AG09319 (cell line): ENCODE measurements at places on chromosomes 2 and 18.

- no peak for DNase-seq
Measured at GRCh38 chr2:218224186-218224585, 7.2 kb downstream of the ARPC2 start.

DNA sequence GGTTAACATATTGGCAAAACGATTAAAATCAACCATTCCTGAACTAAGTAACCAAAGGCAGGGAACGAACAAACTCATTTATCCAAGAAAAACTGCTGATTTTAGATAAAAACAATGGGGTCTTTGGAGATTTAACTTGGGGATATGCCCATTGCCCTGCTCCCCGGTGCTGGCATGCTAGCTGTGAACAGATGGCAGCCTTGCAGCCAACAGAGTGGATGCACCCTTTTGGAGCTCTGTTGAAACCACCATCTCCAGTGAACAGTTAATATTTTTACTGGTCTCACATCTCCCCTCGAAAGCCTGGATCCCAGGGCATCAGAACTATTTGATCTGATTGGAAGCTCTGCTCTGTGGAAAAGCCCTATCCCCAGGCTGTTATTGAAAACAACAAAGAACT, 303.1 kb downstream of the TGIF1 start:
- no peak for DNase-seq

GRCh38 chr2:61549546-61549945, 11.4 kb upstream of the XPO1 start:
- DNase-seq, result no peak

- no peak for DNase-seq
Measured at GRCh38 chr18:37654034-37654433, 88.4 kb upstream of the CELF4 start.

- no peak for DNase-seq
Measured at GRCh38 chr2:86631846-86632485, 8.3 kb upstream of the RNF103 start.

DNA sequence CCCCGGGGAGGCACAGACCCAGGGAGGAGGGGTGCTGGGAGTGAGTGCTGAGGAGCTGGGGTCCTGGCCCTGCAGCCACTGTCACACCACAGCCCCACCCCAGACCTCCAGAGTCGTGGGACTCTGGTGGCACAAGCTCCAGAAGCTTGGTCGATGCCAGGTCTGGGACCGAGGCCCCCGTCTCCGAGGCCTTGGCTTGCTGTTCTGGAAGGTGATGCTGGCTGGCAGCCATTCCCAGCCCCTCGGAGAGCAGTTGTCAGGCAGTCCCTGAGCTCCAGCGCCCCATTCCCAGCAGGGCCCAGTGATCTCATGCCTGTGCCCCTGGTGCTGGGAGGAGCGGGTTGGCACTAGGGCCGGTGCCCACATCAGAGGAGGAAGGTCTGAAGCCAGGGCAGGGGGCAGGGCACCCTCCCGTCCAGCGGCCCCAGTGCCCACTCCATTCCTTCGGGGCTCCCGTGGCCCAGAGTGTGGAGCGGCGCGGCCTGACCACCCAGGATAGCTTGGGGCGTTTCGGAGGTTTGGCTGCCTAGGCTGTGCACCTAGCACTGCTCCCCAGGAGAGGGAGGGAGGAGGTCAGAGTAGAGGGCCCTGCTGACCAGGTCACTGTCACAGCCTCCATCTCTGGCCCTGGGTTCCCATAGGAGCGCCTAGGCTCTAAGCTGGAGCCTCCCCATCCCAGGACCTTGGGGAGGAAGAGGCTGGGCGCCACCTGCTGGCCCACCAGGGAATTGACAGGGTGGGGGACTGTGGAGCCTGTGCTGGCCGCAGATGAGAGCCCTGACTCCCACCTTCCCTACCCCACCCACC, 16.8 kb upstream of the ALPI start:
- DNase-seq, result no peak

DNA sequence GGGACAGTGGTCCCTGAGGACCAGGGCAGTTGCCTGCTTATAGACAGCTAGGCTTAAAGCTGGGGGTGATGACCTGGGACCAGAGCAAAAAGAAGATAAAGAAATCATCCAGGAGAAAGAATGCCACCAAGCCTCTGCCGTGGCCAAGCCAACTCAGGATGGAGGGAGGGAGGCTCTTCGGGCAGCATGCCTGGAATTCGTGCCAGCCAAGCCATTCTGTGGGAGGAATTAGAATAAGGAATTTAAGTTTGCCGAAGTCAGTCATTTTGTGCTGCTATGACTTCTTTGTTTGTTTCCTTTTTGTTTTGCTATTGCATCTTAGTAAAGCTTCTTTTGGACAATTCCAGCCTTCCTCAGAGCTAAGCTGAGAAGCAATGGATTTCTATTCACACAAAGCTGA, 124.1 kb downstream of the EN1 start:
- peak; percentile 22 for DNase-seq

DNA sequence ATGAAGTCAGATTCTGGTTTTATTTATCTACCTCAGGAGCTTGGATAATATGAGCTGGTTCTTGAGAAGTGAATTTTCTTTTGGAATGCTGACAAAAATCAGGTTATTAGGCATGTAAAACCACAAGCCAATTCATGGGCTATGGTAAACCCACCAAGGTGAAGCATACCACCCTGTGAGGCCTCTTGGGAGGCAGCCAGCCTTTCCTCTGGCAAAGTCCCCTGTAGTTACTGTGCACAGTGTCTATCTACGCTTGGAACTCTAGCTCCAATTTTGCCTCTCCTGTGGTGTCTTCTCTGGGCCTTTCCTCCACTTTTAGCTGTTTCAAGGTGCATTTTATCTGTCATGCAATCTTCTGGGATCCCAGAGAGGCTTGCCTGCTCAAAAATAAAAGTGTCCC, 242.7 kb upstream of the ZSWIM2 start:
- no peak for DNase-seq

- DNase-seq, result no peak
Measured at GRCh38 chr2:100754951-100755350, 65.0 kb upstream of the NPAS2 start.

GRCh38 chr2:37321029-37321682, 3.5 kb downstream of the PRKD3 start:
- DNase-seq, result no peak

- no peak for DNase-seq
Measured at GRCh38 chr2:197378494-197379307, 56.1 kb downstream of the SF3B1 start.

- no peak for DNase-seq
Measured at GRCh38 chr2:230589497-230590015, 123.1 kb upstream of the CAB39 start.

DNA sequence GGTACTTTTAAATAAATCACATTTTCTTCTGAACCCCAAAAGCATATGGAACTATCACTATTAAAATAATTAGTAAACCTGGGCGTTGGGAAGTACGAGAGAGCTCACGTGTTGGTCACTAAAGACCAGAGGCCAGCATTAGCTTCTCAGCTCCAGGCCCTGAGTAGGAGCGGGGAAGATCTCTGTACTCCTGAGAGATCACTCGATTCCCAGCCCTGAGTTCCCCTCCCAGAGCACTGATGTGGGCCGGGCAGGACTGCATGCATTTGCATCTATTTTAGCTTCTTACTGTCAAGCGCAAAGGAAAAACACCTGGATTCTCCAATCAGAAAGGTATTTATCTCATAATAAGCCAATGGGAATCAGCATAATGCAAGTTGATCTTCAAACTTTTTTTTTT, 6.2 kb downstream of the PXDN start:
- DNase-seq, result no peak

DNA sequence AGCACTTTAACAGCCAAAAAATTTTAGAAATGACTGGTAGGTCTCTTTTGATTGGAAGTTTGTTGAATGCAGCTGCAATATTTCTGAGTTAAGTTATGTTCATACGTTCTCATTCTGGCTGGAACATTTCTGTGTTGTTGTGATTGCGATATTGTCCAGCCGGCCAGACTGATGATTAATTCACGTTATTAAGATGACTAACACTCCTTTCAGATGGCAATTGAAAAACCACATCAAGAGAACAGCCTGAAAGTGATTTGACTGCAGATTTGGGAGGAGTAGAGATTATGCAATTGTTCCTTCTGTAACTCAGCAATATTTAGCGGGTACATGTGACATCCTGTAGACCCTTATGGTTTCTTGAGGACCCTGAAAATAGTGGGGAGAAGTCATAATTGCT, 133.7 kb downstream of the FBXO15 start:
- DNase-seq, result peak; percentile 56

GRCh38 chr2:127961729-127962128, 66.1 kb downstream of the SAP130 start:
- DNase-seq, result no peak

GRCh38 chr2:177908182-177908581, 164.4 kb downstream of the PDE11A start:
- no peak for DNase-seq

GRCh38 chr2:85326406-85327159, 1.2 kb downstream of the TGOLN2 start:
- DNase-seq, result no peak

DNA sequence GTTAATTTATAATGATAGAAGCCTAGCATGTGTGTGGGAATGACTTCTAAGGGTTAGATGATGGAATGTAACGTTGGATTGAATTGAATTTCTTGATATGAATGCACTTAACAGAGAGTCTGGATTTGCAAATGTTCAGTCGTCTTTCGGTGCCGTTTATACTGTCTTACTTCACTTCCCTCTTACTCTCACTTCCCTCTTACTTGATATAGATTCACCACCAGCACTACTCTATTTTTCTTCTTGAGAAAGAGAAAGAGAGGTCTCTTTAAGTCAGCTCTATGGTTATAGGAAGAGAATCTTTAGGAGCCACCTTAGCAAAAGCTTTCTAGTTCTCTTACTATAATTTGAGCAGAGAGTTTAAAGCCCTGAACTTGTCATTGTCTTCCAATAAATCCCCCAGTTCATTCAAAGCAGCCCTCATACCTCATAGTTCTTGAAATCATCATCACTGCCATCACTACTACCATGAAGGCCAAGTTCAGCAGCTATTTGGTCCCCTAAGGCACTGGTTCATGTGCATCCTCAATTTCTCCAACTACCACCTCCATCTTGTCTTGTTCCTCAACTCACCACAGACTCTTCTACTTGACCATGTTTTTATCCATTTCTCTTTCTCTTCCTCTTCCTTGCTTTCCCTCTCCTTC, 501.7 kb upstream of the TCF4 start:
- DNase-seq, result no peak

DNA sequence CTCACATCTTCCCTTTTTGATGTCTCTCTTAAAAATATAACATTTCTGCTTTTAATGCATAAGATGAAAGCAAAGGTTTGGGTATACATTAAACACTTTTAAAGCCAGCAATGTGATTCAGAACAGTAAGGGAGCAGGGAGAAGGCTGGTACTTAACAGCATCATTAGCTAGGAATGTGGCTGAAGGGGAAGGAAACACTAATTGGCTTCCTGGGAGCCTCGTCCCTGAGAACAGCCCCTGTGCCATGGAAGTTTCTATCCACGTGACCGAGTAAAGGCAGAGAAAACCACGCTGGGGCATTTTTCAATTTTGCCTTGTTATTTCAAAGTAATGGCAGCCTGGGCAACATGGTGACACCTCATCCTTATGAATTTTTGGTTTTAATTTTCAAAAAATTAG, 109.2 kb upstream of the GPC1 start:
- no peak for DNase-seq

DNA sequence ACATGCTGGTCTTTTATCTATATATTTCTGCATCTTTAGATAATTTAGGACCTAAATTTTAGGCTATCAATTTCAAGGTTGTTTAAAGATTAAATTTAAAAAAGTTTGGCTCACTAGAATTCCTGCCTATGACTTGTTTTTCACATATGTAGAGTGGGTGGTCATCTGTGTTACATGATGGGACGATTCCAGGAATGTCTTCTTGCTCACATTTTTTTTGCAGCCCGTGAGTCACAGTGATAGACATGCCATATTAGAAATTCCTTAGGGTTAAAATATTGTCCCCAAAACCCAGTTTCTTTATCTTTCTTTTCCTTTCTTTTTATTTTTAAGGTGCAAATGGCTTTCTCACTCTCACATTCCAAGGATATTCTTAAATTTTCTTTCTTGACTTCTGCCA, 652.0 kb downstream of the PLCL1 start:
- no peak for DNase-seq

DNA sequence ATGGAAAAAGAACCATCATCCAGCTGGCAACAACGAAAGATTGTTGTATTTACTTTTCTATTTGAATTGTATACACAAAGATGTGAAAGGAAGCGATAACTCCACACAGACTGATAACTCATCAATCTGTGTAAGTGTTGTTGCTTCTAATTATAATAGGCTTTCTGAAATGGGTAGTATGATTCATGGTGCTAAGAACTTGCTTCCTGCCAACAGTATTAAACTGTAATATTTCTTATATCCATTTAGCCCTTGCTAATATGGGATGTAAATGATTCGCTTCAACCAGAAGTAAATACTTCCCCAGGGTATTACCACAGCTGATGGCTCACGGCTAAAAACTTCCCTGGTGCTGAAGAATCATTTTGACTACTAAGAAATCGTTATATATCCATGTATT, 70.2 kb downstream of the TMEM163 start:
- DNase-seq, result no peak

- no peak for DNase-seq
Measured at GRCh38 chr18:10400534-10401307, 53.7 kb upstream of the APCDD1 start.
